ENCODE measurements at places on chromosomes 12 and 14.

DNA sequence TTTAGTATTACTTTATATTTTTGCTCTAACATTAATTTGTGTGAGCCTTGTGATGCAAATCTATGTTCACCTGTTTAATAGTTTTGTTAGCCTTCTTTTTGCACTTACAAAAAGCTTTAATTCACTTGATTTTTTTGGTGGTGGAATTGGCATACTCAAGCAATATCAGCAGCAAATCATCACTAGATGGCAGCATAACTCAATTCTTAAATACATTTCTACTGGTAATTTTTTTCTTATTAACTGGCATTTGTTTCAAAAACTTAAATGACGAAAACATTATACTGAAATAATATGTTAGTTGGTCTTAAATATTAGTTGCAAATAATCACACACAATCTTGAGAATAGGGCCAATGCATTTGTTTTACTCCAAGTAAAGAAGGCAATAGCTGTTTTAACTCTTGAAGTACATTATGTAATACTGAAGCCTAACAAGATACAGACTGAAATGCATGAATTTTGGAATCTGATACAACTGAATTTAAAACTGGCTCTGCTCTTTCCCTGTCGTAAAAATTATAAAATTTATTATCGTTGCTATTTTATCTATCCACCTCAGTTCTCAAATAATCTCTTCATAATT is 151.5 kb downstream of the ATXN7L3B start:
- no peak overlapping the region for H3K4me3 ChIP-seq
- no peaks in the 10 kb centered on the region for H3K36me3 ChIP-seq
- no peaks in the 10 kb centered on the region for H3K27me3 ChIP-seq
- no peaks in the 10 kb centered on the region for H3K4me1 ChIP-seq

- peaks cover 70% of the 10 kb centered on the region for H3K27me3 ChIP-seq
- no peak overlapping the region for H3K4me3 ChIP-seq
Measured at GRCh38 chr12:131384544-131384855, 326.4 kb upstream of the SFSWAP start.

- H3K27me3 ChIP-seq = no peaks in the 10 kb centered on the region
- no peak for DNase-seq
- H3K27ac ChIP-seq = no peak overlapping the region
- H3K4me3 ChIP-seq = no peak overlapping the region
- H3K36me3 ChIP-seq = peaks cover 45% of the 10 kb centered on the region
Measured at GRCh38 chr12:2862876-2863275, 6.0 kb upstream of the TEX52 start.

DNA sequence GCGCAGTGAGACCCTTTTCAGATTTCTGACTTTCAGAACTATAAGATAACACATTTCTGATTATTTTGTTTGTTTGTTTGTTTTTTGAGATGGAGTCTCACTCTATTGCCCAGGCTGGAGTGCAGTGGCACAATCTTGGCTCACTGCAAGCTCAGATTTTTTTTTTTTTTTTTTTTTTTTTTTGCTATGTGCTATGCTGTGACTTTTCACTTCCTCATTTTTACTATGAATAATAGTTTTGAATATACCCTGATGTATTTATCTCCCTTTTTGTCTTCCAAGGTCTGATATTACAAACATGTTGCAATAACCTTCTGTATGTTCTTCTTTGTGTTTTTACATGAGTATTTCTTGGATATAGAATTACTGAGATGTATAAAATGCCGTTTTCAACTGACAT is 658.7 kb upstream of the SEL1L start:
- H3K36me3 ChIP-seq = no peaks in the 10 kb centered on the region
- DNase-seq = no peak
- H3K4me1 ChIP-seq = no peaks in the 10 kb centered on the region
- H3K27ac ChIP-seq = no peak overlapping the region
- H3K4me3 ChIP-seq = no peak overlapping the region
- no peaks in the 10 kb centered on the region for H3K27me3 ChIP-seq

- H3K36me3 ChIP-seq = no peaks in the 10 kb centered on the region
- H3K4me3 ChIP-seq = no peak overlapping the region
- H3K27ac ChIP-seq = no peak overlapping the region
- peaks cover 6% of the 10 kb centered on the region for H3K27me3 ChIP-seq
Measured at GRCh38 chr12:113127791-113128199, 7.8 kb downstream of the RASAL1 start.

GRCh38 chr12:11731042-11731357 is 81.5 kb downstream of the ETV6 start:
- no peak overlapping the region for H3K4me3 ChIP-seq
- H3K27ac ChIP-seq = peak overlapping the region; percentile 71
- peaks cover 33% of the 10 kb centered on the region for H3K4me1 ChIP-seq
- no peak for DNase-seq

DNA sequence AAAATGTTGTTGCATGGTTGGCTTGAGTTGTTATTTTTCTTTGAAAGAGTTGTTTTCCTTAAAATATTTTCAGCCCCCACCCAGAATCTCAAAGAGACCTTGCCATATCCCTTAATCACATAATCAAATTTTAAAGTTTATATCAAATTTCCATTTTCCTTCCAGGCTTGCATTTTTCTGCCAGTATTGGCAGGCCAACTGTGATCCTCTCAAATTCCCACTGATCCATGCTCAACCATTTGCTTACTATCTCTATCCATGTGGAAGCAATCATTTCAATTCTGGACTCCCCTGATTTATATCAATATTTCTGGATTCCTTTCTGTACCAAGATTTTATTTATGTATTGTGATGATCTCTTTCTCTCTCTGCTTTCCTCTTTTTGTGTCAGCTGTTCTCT is 64.2 kb upstream of the PYGL start:
- no peaks in the 10 kb centered on the region for H3K27me3 ChIP-seq
- H3K36me3 ChIP-seq = no peaks in the 10 kb centered on the region
- peaks cover 45% of the 10 kb centered on the region for H3K4me1 ChIP-seq
- DNase-seq = no peak

DNA sequence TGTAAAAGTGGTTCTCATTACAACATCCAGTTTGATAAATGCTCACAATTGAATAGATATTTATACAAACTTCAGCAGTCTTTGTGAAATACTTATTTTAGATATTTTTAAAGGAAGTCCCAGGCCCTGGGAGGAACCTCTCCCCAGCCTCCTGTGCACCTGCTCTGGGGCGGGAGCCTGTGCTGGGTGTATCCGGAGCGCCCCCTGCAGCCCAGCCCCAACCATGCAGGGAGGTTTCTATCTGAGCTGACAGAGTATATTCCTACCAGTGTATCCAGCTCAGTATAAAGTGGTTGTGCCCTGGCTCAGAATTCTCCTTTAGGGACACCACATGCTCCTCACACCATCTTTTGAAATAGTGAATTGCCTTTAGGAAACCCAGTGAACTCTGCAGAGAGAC is 851.8 kb downstream of the TMEM121 start:
- no peak overlapping the region for H3K27ac ChIP-seq
- no peak for DNase-seq
- H3K27me3 ChIP-seq = no peaks in the 10 kb centered on the region
- H3K36me3 ChIP-seq = no peaks in the 10 kb centered on the region

DNA sequence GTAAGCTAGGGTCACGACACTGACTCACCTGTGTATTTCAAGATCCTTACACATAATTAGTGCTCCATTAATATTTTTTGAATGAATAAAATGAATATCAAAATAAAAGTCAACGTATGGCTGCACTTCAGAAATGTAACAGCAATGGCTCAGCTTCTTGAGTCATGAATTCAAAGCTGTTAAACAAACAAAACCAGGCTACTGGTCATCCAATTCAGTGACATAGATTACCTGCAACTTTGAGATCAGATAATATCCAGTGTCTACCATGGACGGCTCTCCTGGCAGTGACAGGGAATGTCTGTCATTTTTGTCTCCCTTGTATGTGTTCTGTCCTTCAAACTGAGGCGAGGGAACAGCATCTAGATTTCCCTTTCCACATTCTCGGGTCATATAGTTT is 225.6 kb downstream of the EFCAB11 start:
- H3K4me3 ChIP-seq = no peak overlapping the region
- H3K4me1 ChIP-seq = no peaks in the 10 kb centered on the region
- no peaks in the 10 kb centered on the region for H3K36me3 ChIP-seq
- no peak overlapping the region for H3K27ac ChIP-seq
- H3K27me3 ChIP-seq = no peaks in the 10 kb centered on the region
